Bronchial smooth muscle cell (primary cell): ENCODE measurements at places on chromosomes 11 and 22. TPM values are rescaled to one million over a fixed set of nuclear protein-coding genes. Genes with fewer than 3 reads are reported as not detected.

The TEAD1 gene
- total RNA-seq, result 28.8 and 48.9 TPM in 2 replicates

The SLC22A25 gene
- not detected in 2 replicates for total RNA-seq

The BTG4 gene
- total RNA-seq, result not detected in 2 replicates

The KIRREL3 gene
- 0.60 and 2.7 TPM in 2 replicates for total RNA-seq

The F2 gene
- total RNA-seq, result 0.16 TPM in 1 of 2 replicates, not detected in the other

The MAPK1 gene
- 28.3 and 32.3 TPM in 2 replicates for total RNA-seq

The SMTN gene
- 59.1 and 99.7 TPM in 2 replicates for total RNA-seq

The BTBD18 gene
- not detected in 2 replicates for total RNA-seq

The YAP1 gene
- total RNA-seq, result 115 and 123 TPM in 2 replicates

The TRPT1 gene
- total RNA-seq, result 29.6 and 35.1 TPM in 2 replicates

The GAL gene
- total RNA-seq, result 0.09 and 0.47 TPM in 2 replicates

The GAS2 gene
- total RNA-seq, result 0.63 and 1.0 TPM in 2 replicates

The IGF2 gene
- total RNA-seq, result under 0.01 and 0.69 TPM in 2 replicates

The DAGLA gene
- total RNA-seq, result 1.9 and 2.7 TPM in 2 replicates

The LRRC74B gene
- total RNA-seq, result under 0.01 TPM in 2 replicates

The OR51B5 gene
- total RNA-seq, result 0.26 and 0.32 TPM in 2 replicates

The OLFML1 gene
- total RNA-seq, result 7.1 and 16.4 TPM in 2 replicates

The RBM14 gene
- 16.2 and 17.3 TPM in 2 replicates for total RNA-seq

The FBLN1 gene
- total RNA-seq, result 278 and 957 TPM in 2 replicates

The C1QTNF5 gene
- total RNA-seq, result 6.9 and 9.1 TPM in 2 replicates

The LIF gene
- 12.8 and 33.7 TPM in 2 replicates for total RNA-seq

The IRAG1 gene
- total RNA-seq, result 5.7 and 6.8 TPM in 2 replicates

The NAALADL1 gene
- total RNA-seq, result 35.3 and 38.0 TPM in 2 replicates

The E2F8 gene
- under 0.01 TPM in 1 of 2 replicates, not detected in the other for total RNA-seq

The ABCG4 gene
- 0.09 and 0.16 TPM in 2 replicates for total RNA-seq

The TNNI2 gene
- not detected in 2 replicates for total RNA-seq

The RPS19BP1 gene
- total RNA-seq, result 25.2 and 40.8 TPM in 2 replicates

The PNPLA5 gene
- total RNA-seq, result 0.16 TPM in 1 of 2 replicates, not detected in the other
